Effector memory CD8-positive, alpha-beta T cell (primary cell): ENCODE measurements at places on chromosomes 6 and 20.

DNA sequence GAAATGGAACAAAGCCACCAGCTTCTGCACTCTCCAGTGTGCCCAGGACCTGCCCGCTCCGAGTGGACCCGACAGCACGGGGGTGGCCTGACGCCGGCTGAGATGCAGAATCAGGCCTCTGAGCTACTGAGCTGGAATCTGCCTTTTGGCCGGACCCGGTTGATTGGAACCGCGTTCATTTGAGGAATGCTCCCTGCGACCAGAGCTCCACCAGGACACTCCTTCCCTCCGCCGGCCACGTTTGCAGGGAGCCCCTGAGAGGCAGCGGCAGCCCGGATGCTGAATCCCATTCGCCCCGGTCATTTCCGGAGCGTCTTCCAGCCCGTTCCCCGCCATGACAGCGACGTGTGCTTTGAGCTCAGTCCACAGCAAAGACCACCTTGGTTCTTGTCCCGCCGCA, 392.7 kb downstream of the THBS2 start:
- DNase-seq, result no peak

DNA sequence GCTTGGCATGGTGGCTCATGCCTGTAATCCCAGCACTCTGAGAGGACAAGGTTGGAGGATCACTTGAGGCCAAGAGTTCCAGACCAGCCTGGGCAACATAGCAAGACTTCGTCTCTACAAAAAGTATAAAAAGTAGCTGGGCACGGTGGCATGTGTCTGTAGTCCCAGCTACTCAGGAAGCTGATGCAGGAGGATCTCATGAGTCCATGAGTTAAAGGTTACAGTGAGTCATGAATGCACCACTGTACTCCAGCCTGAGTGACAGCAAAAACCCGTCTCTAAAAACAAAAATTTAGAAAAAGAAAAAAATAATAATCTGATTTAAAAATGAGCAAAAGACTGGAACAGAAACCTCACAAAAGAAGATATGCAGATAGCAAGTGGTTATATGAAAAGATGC, 279.7 kb downstream of the RNGTT start:
- no peak for DNase-seq

GRCh38 chr6:27251606-27252251, 4.2 kb downstream of the PRSS16 start:
- DNase-seq, result peak; percentile 59

DNA sequence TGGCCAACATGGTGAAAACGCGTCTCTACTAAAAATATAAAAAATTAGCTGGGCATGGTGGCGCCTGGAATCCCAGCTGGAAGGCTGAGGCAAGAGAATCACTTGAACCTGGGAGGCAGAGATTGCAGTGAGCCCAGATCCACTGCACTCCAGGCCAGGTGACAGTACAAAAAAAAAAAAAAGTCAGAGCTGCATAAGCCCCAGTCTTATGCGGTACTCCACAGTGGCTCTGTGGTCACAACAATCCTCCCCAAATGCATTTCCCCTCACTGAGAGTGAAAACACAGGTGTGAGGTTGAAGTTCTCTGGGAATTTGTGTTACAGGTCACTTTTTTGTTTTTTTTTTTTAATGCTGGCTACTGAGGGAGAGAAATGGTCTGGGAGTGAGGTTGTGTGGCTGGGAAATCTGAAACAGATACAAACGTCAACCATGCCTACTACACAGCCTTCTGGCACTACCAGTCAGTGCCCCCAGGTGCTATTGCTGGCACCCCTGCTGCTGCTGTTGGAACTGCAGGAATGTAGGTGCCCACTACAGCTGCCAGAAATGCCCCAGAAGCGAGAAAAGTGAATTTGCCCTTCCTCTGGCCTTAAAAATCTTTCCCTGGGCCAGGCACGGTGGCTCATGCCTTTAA, 5.7 kb downstream of the MRPS26 start:
- DNase-seq, result no peak

GRCh38 chr6:108587258-108588059, 26.7 kb downstream of the FOXO3 start:
- DNase-seq, result no peak

DNA sequence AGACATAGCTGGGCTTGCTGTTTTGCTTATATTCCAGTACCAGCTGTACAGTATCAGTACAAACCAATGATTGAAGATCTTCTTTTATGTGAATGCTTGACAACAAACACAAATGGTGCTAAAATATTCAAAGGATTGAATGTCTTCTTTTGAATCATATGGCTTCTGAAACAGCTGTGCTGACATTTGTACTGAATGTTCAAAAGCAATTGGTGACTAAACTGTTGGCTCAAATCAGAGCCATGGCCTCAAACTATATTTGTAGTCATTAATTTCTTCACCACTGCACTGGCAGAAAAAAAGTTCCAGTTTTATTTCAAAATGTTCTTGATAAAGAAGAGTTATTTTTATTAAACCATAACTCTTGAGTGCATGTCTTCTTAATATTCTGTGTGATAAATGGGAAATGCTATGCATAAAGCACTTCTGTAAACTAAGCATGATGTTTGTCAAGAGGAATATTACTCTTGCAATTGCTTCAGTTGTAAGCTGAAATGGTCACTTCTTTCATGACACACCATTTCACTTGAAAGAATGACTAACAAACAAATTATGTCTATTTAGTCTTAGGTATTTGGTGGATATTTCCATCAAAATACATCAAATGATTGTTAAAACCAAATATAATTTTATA, 45.9 kb upstream of the CENPW start:
- no peak for DNase-seq

DNA sequence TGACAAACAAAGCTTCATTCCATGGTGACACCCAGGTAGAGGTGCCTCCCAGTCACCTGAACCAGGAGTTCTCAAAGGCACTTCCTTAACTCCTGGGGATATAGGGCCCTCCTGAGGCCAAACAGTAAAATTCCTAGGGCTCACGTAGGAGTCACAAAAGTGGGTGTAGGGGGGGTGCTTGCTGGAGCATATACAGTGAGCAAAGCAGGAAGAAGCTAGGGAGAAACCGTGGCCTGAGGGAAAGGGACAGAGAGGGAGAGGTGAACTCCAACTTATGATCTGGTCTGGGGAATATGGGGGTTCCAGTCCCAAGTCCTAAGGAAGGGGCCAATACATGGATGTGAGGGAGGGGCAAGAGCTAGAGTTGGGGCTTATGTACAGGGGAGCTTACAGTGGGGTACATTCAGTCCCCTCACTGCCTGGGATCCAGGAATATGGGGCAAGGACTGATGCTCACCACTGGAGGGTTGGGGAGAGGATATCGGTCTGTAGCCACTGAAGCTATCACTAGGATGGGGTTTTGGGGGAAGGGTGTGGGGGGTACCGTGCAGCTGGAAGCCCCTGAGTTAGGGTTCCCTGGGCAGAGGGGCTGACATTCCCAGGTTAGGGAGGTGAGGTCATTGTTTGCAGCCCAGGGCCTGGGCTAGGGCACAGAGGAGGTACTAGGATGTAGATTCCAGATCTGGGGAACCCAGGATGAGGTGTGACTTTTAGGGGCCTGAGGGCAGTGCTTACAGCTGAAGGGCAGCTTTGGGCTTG, 950 bp downstream of the PEDS1 start:
- no peak for DNase-seq

- DNase-seq, result no peak
Measured at GRCh38 chr6:52577778-52578463, 1.1 kb upstream of the TRAM2 start.

GRCh38 chr6:100886076-100886475, 4.9 kb upstream of the ASCC3 start:
- DNase-seq, result no peak

- no peak for DNase-seq
Measured at GRCh38 chr20:31673943-31674463, 36.3 kb downstream of the COX4I2 start.

DNA sequence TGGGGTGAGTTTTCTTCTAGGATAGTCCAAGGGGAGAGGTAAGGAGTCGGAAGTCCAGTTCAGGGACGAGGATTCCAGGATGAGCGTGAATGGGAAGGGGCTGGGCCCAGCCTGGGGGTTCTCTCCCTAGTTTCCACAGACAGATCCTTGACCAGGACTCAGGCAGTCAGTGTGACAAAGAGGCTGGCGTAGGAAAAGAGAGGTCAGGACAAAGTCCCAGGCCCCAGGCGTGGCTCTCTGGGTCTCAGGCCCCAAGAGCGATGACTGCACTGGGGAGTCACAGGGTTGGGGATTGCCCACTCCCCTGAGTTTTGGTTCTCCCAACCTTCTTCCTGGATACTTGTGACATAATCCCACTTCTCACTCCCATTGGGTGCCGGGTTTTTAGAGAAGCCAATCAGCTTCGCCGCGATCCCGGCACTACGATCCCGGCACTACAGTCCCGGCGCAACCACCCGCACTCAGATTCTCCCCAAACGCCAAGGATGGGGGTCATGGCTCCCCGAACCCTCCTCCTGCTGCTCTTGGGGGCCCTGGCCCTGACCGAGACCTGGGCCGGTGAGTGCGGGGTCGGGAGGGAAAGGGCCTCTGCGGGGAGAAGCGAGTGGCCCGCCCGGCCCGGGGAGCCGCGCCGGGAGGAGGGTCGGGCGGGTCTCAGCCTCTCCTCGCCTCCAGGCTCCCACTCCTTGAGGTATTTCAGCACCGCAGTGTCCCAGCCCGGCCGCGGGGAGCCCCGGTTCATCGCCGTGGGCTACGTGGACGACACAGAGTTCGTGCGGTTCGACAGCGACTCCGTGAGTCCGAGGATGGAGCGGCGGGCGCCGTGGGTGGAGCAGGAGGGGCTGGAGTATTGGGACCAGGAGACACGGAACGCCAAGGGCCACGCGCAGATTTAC, 46.2 kb upstream of the TRIM26 start:
- DNase-seq, result peak; percentile 52

DNA sequence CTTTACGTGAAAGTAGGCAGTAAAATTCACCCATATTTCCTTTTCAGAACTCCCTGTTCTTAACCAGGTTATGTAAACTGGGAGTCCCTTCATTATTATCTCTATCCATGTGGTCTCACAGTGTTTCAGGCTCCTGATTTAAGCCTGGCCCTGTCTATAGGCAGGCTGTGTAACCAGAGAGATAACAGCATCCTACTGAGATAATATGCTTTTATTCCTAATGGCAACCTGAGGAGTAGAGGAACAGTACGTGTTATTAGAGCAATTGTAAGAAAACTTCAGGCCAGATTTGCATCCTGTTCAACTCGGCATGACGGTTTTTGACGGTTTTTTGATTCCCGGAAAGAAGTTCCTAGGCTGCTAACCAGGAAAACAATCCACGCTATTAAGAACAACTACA, 16.9 kb downstream of the FUT9 start:
- DNase-seq, result no peak

GRCh38 chr6:83978324-83978734, 55.2 kb upstream of the MRAP2 start:
- no peak for DNase-seq

DNA sequence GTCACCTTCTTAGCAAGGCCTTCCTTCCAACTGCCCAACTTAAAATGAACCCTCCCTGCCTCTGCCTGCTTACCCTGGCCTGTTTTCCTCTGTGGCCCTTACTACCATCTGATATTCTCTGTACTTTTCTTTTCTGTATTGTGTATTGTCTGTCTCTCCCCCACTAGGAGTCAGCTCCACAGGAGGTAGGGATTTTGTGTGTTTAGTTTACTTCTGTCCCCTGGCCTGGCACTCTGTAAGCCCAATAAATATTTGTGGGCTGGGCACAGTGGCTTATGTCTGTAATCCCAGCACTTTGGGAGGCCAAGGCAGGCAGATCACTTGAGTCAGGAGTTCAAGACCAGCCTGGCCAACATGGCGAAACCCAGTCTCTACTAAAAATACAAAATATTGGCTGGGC, 72.8 kb downstream of the RIPOR3 start:
- no peak for DNase-seq

DNA sequence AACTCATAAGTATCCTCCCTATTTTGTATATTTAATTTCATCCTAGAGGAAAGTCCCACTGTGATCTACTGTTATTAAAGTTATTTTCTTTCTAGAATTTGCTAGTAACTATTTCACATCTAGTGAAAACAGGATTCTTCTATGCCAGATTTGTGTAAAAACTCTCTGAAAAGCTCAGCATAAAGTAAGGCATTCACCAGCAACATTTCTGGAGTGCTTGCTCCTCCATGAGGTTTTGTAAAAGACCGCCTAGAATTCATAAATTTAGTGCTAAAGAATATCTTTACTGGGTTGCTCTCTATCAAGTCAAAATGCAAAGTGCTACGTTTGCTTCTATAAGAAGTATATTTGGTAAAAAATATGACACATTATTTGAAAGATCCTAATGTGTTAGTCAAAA, 173.5 kb upstream of the IRAK1BP1 start:
- DNase-seq, result no peak

GRCh38 chr6:97294451-97294850, 11.4 kb upstream of the MMS22L start:
- no peak for DNase-seq

GRCh38 chr6:41568585-41569384, 22.6 kb downstream of the FOXP4 start:
- DNase-seq, result no peak

- DNase-seq, result no peak
Measured at GRCh38 chr20:19758501-19759331, 658 bp downstream of the RIN2 start.

- DNase-seq, result no peak
Measured at GRCh38 chr6:76448109-76448508, 375.6 kb upstream of the IMPG1 start.

- no peak for DNase-seq
Measured at GRCh38 chr20:57394121-57395082, 3.2 kb downstream of the RBM38 start.
